Liver (tissue), 10 donors: ENCODE measurements at places on chromosomes 11 and 22.

DNA sequence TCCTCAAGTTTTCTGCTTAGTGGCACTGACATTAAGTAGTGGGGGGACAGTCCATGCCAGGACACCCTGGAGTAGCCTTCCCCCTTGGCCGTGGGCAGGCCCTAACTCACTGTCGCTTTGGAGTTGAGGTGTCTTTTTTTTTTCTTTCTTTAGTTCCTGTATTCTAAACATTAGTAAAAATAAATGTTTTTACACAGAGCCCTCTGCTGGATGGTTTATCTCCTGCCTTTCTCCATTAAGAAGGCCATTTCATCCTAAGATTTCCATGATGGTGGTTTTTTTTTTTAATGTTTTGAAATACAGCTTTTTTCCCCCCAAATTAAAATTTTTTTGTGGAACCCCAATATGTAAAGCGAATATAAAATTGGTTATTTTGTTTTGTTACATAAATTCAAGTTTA lies 1.8 kb upstream of the TIGD3 start:
- no peak for DNase-seq

- DNase-seq: no peak
Measured at GRCh38 chr11:45209891-45210699, 63.7 kb downstream of the PRDM11 start.

DNA sequence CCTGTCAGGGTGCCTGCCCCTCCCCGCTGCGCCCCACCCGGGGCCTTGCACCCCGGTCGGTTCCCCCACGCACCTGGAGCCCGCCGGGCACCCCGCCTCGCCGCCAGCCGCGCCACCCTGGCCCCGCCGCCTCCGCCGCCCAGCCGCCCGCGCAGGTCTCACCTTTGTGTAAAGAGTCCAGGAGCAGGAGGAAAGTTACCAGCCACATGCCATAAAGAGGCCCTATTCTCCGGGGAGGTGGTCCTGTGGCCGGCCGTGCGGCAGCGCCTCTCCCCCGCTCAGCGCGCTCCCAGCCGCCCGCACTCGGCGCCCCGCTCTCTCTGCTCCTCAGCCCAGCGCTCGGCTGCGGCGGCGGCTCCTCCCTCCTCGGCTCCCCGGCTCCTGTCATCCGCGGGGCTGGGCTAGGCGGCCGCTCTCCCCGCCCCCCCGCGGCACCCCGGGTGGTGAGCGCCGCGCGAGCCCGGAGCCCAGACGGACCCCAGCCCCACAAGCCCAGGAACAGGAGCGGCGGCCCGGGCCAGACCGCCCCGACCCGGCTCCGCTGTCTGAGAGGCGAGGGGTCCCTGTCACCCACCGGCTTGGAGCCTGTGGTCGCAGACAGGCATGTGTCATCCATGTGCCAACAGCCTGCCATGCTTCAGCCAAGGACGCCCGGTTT lies at the start of gene DSCAML1:
Gene DSCAML1 (minus strand): TSS at position 345 of the 658 bp plus-strand sequence. CDS start 137 bp downstream, at position 208.
- no peak for DNase-seq

GRCh38 chr11:17721242-17721999 lies 2.0 kb downstream of the MYOD1 start:
- DNase-seq: no peak

- no peak for DNase-seq
Measured at GRCh38 chr11:86116386-86116726, 47.5 kb upstream of the PICALM start.

GRCh38 chr11:92765965-92766371 lies 203.5 kb upstream of the MTNR1B start:
- DNase-seq: no peak

- no peak for DNase-seq
Measured at GRCh38 chr11:87035976-87036583, 1.7 kb upstream of the TMEM135 start.

DNA sequence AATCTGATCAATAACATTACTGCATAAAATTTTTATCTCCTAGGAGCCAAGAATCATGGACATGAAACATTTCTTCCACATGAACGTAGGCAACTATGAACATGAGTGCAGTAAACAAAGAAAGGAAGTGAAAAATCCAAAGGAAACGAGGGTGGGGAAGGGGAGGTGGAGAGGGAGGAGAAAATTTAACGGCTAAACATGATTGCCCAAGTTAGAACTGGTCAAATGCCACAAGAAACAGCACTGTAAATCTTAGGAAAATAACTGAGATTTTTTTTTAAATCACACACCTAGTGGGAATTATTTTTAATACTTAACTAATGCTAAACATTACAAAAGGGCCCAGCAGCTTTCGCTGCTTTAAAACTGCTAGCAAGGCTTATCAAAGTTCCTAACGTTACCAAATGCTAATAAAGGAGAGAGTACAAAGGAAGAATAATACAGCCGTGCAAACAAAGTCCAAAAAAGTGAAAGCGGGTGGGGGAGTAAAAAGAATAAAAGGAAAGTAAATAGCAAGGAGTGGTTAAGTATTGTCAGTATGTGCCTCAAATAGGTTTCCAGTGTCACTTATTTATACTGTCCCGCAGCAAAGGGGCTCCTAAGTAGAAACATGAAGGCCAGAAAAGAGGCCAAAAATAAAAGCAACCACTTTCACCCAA lies 13.7 kb downstream of the NARS2 start:
- DNase-seq: no peak

DNA sequence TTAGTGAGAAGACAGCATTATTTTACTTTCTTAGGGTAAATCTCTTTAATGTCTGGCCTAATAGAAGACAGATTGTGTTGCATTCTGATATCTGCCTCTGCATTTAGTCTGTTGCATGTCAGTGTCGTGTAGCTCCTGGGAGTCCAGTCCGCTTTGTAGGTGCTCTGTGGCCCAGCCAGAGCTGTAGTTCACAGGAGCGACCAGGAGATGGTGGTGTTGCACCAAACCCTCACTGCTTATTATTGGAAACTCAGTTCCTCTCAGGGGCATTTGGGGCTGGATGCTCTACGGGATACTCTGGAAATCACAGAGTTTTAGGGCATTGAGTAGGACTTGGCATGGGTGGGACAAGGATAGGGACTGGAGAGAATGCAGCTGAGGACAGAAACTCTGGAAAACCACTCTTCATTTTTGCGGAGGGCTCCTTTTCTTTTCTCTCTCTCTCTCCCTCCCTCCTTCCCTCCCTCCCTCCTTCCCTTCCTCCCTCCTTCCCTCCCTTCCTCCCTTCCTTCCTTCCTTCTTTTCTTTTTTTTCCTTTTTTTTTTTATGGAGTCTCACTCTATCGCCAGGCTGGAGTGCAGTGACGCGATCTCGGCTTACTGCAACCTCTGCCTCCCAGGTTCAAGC lies 21.7 kb downstream of the MIAT start:
- DNase-seq: peak; percentile 80

DNA sequence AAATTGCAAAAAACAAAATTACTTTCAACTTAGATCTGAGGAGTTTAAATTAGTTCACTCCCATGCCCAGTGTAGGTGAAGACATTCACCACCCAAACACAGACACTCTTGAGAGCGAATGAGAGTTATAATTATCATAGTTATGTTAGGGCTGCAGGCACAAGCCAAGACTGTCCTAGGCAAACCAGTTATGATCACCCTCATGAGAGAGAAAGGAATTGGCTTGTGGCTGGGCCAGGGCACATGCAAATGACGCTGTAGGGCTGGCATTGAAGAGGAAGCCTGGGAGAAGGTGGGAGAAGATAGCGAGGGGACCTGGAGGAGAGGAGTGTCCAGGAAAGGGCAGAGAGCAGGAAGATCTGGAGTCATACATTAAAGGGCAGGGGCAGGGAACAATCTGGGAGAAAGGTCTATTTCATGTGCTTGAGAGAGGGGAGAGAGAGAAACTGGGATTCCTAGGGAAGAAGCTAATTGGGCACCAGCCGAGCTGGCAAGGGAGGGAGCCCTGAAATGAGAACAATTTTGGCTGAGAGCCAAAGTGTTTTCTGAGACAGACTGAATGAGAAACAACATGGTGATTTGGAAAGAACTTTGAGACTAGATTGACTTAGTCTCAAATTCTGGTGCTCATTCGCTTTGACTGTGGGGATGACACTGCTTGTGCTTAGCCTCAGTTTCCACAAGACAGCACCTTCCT lies 279.9 kb downstream of the KIRREL3 start:
- no peak for DNase-seq

DNA sequence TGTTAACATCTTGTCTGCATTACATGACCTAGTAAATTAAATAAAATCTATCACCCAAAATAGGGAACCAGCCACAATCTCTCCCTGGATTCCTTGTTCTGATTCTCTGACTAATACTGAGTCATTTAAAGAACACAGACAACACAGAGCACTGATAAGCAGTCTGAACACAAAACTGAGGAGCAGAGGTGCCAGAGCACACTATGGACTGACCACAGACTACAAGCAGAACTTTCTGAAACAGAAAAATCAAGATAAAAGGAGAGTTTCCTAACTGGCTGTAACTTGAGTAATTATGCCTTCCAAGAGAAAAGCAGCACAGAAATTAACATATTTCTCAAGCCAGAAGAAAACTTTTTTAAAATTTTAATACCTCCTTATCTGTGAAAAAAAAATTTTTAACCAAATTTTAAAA lies 128.8 kb downstream of the SGSM3 start:
- no peak for DNase-seq

GRCh38 chr11:126548581-126549550 lies 193.4 kb downstream of the ST3GAL4 start:
- DNase-seq: no peak

GRCh38 chr11:102589047-102589459 lies 36.1 kb downstream of the MMP20 start:
- no peak for DNase-seq

DNA sequence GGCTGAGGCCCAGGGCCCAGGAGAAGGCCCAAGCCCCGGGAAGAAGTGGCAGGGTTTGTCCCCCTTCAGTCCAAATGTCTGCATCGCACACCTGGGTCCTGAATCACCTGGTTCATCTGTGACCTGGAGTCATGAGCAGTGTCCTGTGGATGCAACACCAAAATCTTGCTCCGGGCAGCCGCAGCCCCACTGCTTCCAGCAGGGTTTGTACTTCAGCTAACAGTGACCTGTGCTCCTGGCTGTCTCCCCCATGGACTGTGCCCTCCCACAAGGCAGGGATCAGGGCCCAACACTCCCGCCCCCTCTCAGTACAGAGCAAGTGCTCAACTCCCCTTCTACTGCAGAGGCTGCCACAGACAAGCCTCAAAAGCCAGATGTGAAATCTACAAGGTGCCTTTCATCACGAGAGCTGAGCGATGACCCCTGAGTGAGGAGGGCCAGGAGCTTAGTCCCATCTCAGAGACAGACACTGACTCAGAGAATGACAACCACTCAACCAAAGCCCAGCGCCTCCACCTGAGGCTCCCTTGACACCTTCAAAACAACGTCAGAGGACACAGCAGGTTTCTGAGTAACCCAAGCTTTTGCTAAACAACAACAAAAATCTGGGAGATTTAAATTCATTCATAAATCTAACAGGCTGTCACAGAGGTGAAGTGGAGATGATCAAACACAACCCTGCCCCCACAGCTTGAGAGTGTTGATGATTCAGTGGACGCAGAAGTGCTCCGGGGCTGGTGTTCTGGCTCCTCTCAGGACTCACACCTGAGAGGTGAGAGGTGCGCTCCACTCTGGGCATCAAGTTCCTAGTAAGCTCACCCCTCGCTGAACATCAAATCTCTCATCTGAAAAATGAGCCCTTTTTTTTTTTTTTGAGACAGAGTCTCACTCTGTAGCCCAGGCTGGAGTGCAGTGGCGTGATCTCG lies 3.4 kb downstream of the KIAA0930 start:
- DNase-seq: peak; percentile 58

DNA sequence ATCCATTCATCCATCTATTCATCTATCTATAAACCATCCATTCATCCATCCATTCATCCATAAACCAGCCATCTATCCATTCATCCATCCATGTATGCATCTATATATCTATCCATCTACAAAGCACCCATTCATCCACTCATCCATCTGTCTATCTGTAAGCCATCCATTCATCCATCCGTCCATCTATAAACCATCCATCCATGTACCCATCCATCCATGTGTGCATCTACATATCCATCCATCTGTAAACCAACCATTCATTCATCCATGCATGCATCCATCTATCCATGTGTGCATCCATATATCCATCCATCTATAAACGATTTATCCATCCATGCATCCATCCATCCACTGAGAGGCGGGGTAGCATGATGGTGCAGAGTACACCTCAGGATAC lies 58.4 kb downstream of the MPPED1 start:
- DNase-seq: no peak

DNA sequence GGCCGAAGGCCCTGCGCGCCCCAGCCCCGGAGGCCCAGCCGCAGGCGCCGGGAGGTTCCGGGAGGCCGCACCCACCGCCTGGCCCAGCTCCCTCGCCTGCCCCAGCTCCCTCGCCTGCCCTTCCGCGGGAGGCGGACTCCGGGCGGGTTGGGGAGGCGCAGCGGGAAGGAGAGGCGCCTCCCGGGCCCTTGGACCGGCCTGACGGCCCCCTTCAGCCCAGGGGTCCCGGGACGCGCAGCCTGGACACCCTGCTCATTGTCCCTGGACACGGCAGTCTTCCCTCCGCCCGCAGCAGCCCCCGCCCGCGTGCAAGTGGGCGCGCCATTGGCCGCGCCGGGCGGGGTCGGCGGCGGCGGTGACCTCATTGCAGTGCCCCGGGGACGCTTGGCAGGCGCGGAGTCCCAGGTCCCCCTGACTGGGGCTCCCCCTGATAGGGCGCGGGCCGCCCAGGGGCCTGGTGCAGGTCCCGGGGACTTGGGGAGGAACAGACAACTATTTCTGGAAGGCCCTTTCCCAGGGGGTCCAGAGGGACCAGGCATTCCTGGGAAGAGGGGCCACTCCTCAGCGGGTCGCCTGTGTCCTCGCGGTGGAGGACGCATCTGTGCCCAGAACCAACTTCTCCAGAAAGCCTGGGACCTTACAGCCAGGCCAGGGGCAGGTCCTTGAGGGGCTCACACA lies 501 bp downstream of the CD151 start:
- DNase-seq: peak; percentile 65

DNA sequence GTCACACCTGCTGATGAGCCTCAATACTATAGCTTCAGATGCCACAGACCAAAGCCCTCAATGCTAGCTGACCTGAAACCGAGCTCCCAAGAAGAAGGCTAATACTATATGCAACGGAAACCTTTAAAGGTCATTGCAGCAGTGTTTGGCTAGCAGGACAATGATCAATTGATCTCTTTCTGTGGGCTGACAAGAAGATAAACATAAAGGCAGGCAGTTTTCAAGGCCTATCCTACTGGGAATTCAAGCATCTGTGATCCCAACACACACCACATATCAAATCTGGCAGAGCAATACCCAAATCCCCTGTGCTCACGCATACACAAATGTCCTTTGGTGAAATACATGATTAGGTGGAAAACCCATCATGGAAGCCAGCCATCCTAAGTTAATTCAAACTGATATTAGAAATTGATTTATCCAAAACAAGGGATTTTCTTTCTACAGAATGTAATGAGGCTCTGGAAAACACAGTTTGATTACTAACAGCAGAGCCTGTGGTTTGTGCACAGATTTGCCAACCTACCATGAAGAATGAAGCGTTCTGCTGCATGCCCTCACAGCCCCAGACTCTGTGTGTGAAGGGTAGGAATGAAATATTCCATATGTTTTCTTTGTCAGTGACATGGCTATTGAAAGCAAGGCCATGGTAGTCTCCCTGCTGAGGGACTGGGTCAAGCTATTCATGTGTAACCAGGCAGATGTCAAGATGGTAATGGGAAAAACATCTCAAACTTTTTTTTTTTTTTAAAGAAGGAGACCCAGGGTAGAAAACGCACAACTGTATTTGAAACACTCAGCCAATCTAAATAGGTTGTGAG lies 12.2 kb downstream of the LGR4 start:
- no peak for DNase-seq

- no peak for DNase-seq
Measured at GRCh38 chr11:47188259-47188658, 2.0 kb upstream of the PACSIN3 start.
